ENCODE measurements at places on chromosomes 1 and 21. TPM values are rescaled to one million over a fixed set of nuclear protein-coding genes. Genes with fewer than 3 reads are reported as not detected.
A peak's percentile ranks its signal among the peaks of the same experiment; 100 is the strongest.

- peak; percentile 42 for DNase-seq
Measured at GRCh38 chr1:22920734-22921451, 51.8 kb downstream of the LACTBL1 start.

GRCh38 chr1:82517586-82517985 lies 716.9 kb downstream of the ADGRL2 start:
- peak; percentile 39 for DNase-seq

DNA sequence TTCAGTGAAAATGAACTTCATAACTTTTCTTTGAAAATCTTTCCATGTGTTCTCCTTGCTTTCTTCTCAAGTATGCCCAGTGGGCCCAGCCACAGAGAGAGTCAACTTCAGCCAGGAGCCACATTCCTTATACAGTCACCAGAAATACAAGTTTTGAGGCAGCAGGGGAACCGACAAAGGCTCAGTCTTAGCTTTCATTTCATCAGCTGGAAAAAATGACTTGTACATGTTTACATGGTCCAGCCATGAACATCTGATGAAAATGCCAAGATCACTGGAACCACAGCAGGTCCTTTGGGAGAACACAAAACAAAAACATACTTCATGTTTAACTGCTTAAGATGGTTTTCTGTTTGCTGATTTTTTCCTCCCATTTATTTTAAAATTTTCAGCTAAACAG lies 72.5 kb downstream of the SYDE2 start:
- no peak for DNase-seq

- DNase-seq, result no peak
Measured at GRCh38 chr1:70504176-70504820, 93.2 kb downstream of the CTH start.

DNA sequence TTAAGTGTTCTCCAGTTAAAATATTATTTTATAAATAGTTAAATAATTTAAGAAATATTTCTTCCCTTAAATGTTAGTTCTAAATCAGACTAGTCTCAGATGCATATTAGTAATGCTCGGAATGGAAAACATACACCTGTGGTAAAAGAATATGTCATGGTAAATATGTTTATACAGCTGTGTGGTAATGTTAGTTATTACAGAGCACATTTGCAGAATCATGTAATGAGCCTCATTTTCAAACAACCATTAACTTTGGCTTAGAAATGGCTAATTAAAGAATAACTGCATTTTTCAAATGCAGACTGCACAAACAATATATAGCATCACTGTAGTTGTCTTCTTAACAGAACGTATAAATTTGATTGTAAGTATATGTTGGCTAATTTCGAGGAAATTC lies 90.3 kb downstream of the DISP1 start:
- DNase-seq, result no peak

GRCh38 chr1:29234471-29234870 lies 1.9 kb upstream of the PTPRU start:
- DNase-seq, result no peak

GRCh38 chr1:44812822-44813543 lies 4.7 kb downstream of the BTBD19 start:
- DNase-seq, result no peak

- no peak for DNase-seq
Measured at GRCh38 chr1:154483941-154484803, 17.8 kb upstream of the TDRD10 start.

GRCh38 chr1:211676106-211676583 lies 724 bp upstream of the NEK2 start:
- DNase-seq, result no peak

MROH9 gene
- total RNA-seq, result not detected

TSTD1 gene
- 14.4 TPM for total RNA-seq

RNASEL gene
- 5.0 TPM for total RNA-seq

GNAT2 gene
- total RNA-seq, result not detected

KCNE1 gene
- 5.6 TPM for total RNA-seq
